HuH-7 (cell line): ENCODE measurements at places on chromosomes 13 and 19.
A peak's percentile ranks its signal among the peaks of the same experiment; 100 is the strongest.

DNA sequence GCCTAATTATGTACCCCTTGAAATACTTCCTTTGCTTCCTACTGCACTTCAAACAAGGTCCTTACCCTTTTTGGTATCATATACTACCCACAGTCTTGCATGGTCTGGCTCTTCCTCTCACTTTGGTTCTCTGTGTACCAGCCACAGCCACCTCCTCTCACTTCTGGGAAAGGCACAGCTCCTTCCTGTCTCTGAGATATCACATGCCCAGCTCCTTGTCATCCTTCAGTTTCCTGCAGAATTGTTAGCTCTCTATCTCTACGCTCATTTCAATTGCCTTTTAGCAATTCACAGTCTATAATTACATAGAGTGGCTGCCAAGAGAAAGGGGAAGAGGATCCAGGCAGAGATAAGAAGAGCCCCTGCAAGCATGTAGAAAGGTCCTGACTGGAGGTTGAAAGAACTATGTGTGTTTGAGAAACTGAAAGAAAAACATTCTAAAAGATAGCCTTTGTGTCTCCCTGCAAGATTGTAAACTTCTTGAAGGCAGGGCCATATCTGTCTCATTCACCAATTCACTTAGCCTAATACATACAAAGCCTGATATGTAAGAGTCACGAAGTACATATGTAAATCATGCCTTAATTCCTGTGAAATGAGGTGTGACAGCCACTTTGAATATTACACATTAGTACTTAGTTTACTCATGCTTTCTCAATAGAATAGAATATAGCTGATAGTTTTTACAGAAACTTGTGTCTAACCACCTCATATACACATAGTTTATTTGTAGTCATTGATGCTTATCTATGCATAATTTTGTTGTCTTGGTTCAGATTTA, 933.1 kb downstream of the DIAPH3 start:
- no peak for DNase-seq

- no peak for DNase-seq
These were observed 73.9 kb downstream of the KCTD12 start for GRCh38 chr13:76812206-76812897.

- no peak for DNase-seq
These were observed 135.0 kb downstream of the URI1 start for GRCh38 chr19:30076751-30077670.

DNA sequence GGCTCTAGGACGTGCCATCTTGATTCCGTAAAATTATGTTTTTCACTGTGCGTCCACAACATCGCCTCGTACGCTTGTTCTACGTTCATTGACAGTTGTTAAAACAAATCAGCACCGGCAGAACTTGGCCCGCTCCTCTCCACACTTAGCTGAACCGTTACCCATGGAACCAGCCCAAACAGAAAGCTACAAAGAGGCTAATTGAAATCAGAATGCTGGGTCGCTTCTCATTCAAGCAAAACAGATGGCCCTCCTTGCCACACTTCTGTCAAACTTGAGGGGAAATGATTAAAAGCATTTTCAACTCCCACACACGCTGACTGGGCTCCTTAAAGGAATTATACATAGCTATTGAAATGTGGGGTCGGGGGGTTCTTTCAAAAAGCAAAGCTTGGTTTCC, 71.6 kb downstream of the TM9SF2 start:
- DNase-seq: no peak

DNA sequence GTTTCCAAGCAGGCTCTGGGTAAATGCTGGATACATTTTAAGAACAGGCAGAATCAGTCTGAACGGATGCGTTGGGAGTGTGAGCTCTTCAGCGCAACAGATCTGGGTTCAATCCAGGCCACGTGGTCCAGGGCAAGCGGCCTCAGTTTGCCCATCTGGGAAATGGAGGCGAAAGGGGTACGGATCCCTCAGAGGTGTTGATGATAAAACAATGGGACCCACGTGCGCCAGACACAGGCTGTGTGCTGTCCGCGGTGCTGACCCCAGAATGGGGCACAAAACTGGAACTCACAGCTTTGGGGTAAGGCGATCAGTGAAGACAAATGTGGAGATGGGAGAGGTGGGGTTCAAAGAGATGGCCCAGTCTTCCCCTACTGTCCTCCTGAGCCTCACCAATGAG, 13.1 kb upstream of the PDE4C start:
- DNase-seq: no peak

GRCh38 chr13:34346626-34347025, 528.7 kb downstream of the RFC3 start:
- DNase-seq: no peak

DNA sequence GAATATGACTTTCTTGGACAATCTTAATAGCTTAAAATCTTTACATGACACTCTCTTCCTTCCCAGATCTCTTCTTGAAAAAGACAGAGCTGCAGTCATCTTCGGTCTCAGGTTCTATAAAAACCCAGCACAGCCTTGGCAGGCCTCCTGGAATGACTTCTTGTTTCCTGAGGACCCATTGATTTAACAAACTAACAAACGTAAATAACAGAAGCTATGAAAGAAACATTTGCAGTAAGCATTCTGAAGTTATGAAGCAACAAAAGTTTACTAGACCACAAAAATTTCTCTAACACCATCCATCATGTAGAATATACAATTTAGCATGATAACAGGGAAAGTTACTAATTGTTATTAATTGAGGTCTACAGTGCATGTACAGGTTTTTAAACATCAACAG, 62.8 kb upstream of the STARD13 start:
- no peak for DNase-seq

GRCh38 chr19:1182727-1183126, 8.7 kb upstream of the SBNO2 start:
- no peak for DNase-seq

GRCh38 chr13:112928972-112929782, 39.8 kb upstream of the MCF2L start:
- DNase-seq: peak; percentile 66
